ENCODE measurements at places on chromosomes 12 and 14.

GRCh38 chr12:26918321-26919215, 19.2 kb downstream of the INTS13 start:
- no peak for DNase-seq

DNA sequence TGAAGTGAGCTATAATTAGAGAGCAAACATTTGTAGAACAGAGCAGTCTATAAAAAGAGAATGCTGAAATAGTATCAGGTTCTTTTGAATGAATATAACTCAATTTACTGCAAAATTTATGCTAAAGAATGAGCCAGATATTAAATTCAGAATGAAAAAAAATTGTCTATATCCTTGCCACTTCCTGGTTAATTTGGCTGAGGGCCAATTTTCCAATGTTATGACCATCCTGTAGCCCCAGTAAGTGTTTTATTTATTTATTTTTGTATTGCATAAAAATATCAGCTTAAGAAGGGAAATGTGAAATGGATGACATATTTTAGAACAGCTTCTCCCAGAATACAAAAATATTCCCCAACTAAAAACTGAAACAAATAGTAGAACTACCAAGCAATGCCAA, 263.4 kb downstream of the SOX5 start:
- no peak for DNase-seq

GRCh38 chr14:50633954-50634353, 34.2 kb downstream of the SAV1 start:
- DNase-seq: no peak

- no peak for DNase-seq
Measured at GRCh38 chr12:125133616-125134015, 68.4 kb downstream of the AACS start.

DNA sequence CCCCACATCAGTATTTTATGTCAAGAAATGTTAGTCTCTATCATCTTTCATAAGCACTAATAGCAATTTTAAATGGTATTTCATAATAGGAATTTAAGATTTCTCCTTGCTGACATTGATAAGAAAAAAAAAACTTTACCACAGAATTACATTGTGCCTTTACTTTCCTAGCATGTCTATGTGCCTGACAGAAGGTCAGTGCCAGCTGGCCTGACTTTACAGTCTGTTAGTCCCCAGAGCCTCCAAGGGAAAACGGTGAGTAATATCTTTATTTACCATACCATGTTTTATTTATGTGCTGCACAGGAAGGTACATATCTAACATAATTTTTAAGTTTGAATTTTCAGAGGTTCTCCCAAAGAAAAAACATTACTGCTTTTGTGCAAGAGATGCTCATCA, 152.0 kb upstream of the AEBP2 start:
- no peak for DNase-seq

GRCh38 chr12:53097564-53098353, at the start of gene IGFBP6:
IGFBP6 (plus strand) TSS chr12:53097667; CDS start chr12:53097718, 51 bp downstream.
- peak; percentile 56 for DNase-seq

DNA sequence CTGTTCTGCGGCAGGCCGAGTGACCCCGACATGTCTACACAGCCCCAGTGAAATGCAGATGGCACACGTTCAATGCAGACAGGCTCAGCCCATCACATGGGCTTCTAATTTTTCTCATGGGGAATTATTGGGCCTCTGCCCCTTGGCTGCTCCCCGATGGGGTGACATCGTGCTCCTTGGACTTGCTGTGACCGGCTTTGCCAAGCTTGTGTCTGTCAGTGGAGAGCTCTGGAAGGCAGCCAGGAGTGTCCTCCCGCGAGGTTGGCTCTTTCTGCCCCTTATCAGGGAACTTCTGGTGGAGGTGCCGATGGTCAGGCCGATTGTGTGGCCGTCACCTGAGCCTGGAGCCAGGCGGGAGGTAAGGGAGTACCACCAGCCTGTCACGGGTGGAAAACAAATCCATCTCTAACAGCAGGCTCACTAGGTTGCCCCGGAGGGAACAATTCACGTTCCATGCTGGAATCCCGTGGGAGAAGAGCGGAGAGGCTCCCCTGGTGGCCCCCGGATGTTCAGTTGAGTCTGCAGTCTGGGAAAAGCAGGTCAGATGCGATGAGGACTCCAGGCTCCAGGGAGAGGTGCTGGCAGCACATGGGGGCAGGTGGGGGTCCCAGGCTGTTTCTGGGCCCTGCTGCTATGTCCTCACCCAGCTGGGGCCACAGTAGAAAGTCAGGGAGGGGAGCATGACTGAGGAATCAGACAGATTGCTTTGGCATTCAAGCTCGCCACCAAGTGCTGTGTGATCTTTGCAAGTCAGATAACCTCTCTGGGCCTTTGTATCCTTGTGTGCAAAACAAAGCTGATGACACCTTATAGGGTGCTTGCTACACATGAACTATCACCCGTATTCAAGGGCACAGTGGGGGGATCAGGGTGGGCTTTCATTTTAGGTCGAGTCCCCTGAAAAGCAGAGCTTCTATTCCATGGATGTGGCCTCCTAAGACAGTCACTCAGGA, 43.2 kb upstream of the EML1 start:
- no peak for DNase-seq

GRCh38 chr12:104805186-104805585, 152.9 kb downstream of the SLC41A2 start:
- no peak for DNase-seq

GRCh38 chr12:130572553-130572952, 143.5 kb downstream of the RIMBP2 start:
- DNase-seq: no peak

- DNase-seq: no peak
Measured at GRCh38 chr14:93128725-93129459, 13.2 kb upstream of the ITPK1 start.

DNA sequence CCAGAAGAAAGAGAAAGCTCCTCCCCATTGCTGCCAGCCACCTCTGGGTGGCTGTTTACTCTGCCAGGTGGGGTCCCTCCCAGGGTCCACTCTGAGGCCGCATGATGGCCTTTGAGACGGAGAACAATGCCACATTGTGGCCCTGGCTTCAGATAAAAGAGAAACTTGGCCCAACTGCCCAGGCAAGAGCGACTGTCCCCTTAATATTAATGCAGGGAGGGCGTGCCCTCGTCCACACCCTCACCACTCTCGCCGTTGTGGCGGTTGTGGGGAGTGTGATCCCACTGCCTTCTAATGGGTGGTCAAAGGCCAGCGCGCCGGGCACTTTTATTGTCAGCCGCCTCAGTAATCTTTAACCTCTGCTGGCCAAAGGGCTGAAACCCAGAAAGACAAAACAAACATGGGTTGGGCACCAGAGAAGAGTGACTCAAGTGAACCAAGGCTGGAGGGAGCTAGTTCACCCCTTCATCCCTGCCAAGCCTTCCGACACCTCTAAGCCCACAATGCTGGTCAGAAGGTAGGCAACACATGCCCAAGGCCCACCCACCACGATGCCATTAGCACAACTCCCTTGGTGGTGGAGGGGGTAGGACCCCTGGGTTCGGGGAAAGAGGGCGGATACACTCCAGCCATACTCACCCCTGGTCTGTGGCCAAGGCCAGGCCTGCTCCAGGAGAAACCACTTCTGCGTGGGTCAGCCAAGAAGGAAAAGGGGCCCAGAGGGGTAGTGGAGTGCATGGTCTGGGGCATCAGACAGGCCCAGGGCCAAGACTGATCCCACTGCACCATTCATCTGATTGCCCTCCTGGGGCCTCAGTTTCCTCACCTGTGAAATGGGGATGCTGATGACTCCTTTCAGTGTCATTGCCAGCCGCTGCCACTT, 44.5 kb upstream of the BCL11B start:
- DNase-seq: peak; percentile 71

- no peak for DNase-seq
Measured at GRCh38 chr12:89038831-89039512, 313.3 kb downstream of the DUSP6 start.

DNA sequence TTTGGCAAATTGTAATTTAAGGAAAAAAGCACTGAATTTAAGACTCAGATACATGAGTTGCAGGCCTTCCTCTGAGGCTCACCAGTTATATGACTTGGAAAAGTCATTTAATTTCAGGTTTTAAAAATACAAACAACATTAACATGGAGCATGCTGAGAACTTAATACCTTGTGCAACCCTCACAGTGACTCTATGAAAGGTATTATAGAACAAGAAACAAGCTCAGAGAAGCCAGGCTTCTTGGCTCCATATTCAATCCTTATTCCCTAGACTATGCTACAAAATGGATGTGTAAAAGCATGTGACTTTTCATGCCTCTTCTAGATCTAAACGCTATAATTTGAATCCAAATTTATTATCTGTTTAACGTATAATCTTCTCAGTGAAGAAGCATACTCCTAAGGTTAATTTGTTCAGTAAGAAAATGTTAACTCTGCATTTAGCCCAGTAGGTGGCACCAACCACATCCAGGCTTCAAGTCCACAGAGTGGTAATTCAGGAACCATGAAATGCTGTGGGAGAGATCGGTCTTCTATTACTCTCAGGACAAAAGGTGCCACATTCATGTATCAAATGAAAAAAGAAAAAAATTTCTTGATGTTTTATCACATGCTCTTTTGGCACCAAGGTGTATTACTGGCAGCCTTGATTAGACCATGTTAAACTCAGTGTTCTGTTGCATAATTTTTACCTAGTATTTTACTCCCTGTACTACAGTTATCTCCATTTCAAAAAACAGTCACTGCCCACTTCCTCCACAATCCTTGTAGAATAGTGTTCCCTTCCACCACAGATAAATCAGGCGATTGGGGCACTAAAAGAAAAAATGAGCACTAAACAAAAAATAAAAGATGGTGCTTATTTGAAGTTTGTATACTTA, 9.3 kb downstream of the CCDC196 start:
- peak; percentile 26 for DNase-seq

DNA sequence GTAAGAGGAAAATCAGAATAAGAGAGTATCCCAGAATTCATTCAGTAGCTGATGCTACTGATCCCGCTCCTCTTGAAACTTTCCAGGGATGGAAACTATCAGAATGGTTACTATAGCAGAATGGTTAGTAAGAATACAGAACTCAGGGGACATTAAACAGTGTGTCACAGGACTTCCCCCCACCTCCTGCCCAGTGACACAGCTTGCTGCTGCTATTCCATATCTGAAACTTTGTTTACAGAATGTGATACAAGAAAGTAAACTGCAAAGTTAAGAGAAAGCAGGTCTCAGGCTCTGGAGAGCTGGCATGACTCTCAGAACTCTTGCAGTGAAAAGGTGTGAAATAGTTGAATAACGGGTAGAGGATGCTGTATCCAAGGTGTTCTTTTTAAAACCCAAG, 3.4 kb downstream of the SPX start:
- no peak for DNase-seq

GRCh38 chr14:73748858-73749357, 34.7 kb upstream of the PNMA1 start:
- DNase-seq: no peak

DNA sequence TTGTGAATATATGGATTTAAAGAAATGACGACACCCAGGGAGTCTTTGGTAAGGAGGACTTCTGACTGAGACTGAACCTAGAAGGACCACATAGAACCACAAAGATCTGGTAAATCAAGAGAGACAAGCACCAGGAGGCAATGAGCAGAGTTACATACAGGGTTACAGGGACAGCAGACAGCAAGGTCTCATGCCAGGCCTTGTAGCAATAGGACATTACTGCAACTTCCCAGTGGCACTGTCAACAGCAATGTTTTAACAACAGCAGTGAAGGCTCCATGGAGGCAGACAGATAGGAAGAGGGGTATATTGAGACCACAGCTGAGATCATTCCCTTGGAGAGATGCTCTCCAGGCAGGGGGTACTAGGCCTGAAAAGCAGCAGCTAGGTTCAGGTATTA, 18.5 kb downstream of the CPNE8 start:
- no peak for DNase-seq

DNA sequence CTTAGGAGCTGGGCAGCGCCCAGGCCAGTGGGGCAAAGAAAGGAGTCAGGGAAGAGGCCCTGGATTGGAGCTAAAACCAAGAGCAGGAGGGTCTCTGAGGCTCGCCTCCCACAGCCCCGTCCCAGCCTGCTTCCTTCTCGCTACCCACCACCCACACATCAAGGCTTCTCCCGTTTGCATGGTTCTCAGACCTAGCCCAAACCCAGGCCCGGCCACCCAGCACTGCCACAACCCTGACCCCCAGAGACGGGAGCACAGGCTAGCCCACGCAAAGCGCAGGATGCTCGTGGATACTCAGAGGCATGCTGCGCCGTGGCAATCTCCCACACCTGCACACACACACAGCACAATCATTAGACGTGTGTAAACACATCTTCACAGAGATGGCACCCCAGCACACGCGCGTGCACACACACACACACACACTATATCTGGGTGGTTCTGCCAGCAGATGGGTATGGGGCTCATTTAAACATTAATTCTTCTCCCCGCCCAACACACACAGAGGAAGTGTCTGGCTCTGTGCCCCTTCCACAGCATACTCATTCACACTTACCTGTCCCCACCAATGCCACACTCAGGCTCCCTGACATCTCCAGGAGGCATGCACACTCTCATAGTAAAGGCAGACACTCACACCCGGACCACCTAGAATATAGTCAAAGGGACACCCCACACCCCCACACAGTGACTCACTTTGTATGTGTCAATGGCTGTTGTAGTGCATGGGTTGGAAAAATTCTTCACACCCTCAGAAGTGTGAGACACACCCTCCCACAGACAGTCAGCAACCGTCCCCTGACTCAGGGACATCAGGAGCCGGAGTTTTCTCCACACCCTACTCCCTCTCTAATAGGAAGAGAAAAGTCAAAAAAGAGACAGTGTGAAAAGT, 1.1 kb downstream of the CARMIL3 start:
- DNase-seq: no peak

- no peak for DNase-seq
Measured at GRCh38 chr14:79050787-79051727, 880.9 kb downstream of the NRXN3 start.

GRCh38 chr14:69424149-69424923, 25.8 kb downstream of the SLC39A9 start:
- DNase-seq: no peak

GRCh38 chr12:64039281-64039871, 182.7 kb downstream of the KICS2 start:
- DNase-seq: peak; percentile 5

- DNase-seq: peak; percentile 63
Measured at GRCh38 chr12:2959505-2960389, 550 bp downstream of the TEAD4 start.

- peak; percentile 72 for DNase-seq
Measured at GRCh38 chr12:6280053-6280469, 30.4 kb upstream of the PLEKHG6 start.

DNA sequence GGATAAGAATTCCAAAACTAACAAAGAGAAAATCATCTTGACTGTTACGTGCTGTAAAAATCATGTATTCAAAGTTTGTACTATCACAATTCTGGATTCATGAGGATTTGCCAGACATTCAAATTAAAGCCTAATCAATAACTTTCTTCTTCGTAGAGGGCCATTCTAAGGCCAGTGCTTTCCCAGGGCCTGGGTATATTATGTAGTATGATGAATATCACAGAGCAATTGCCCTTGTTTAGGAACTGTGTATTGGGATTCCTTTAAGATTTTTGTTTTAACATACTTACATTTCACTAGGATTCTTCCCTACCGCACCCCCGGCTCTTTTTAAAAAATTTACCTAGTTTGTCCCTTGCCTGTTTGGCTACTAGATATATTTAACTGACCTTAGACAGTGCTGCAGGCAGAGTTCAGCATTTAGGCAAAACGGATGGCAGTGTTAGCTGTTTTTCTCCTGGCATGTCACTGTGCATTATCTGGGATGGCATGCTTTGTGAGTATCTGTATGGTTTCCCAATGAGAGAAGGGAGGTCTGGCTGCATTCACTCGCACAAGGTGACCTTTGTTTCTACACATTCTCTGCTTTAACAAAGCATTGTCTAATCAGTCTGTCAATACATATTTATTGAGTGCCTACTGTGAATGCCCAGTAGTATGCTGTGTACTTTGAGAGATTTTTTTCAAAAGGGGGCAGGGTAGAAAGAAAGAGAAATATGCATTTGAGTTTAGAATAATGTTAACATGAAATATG, 63.3 kb downstream of the ERC1 start:
- DNase-seq: no peak

- no peak for DNase-seq
Measured at GRCh38 chr14:49792618-49793017, 24.7 kb downstream of the KLHDC2 start.

Data from Calu3 (cell line).